AG04449 (cell line): ENCODE measurements at places on chromosomes 4 and X.

- DNase-seq: no peak
Observed at GRCh38 chr4:156609421-156609820, 362.2 kb downstream of the PDGFC start.

- no peak for DNase-seq
Observed at GRCh38 chr4:3254302-3255131, 5.6 kb downstream of the MSANTD1 start.

- DNase-seq: no peak
Observed at GRCh38 chr4:70712150-70712549, 9.6 kb upstream of the RUFY3 start.

DNA sequence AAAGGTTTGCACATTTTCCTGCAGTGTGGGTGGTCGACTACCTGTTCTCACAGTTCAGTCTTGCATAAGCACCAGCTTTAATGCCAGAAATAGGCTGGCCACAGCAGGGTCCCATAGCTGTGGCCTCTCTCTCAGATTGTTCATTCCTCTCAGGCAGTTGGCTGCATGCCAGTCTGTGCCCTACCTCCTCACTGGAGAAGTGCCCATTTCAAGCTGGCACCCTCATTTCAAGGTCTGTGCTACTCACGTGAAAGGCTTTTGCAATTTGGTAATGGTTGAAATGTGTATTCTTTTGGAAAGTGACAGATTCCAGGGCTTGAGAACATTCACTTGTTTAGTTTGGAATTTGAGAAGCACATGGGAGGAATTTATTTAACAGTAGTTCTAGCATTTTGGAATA lies 28.9 kb upstream of the MTMR1 start:
- DNase-seq: no peak

- no peak for DNase-seq
Observed at GRCh38 chrX:9832811-9833210, 46.6 kb downstream of the SHROOM2 start.

DNA sequence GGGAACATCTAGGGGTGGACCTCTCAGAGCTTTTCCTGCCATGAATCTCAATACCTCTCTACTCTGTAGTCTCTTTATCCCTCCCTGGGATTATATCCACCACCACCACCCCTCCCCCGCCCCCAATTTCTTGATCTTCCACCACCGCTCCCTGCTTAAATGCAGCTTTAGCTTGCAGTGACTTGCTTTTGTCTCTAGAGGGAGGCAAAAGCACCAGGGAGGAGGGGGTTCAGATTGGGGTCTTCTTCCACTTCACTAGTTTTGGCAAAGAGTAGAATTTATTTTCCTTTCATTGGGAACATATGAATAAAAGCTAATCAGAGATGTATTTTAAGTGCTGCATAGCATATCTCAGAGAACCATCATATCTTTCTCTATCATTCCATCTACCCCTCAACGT lies 5.5 kb downstream of the ARHGAP36 start:
- no peak for DNase-seq

- no peak for DNase-seq
Observed at GRCh38 chr4:140267576-140267975, 105.9 kb upstream of the SCOC start.

GRCh38 chrX:111608724-111609123 lies 72.2 kb upstream of the ALG13 start:
- DNase-seq: no peak

DNA sequence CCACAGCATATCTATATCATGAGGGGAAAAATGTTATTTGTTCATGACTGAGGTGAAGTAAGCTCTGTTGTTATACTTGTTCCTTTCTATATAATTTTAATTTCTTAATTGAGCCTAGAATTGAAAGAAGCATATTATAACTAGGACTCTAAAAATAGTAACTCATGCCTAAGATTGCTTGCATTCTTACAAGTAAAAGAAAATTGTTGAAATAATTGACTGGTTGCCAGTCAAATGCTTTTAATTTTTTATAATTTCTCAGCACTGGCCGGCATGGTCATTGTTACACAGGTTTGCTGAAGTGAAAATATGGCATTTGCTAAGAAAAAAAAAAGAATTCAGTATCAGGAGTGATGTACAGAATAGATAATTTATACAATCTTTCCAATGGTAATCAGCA lies 104.8 kb downstream of the GASK1B start:
- DNase-seq: no peak

GRCh38 chr4:53821179-53821851 lies 230.0 kb upstream of the LNX1 start:
- no peak for DNase-seq

- no peak for DNase-seq
Observed at GRCh38 chrX:24080704-24081103, 25.9 kb downstream of the EIF2S3 start.

GRCh38 chr4:98474408-98474844 lies 184.0 kb downstream of the TSPAN5 start:
- DNase-seq: peak; percentile 65

- DNase-seq: no peak
Observed at GRCh38 chrX:132532913-132533312, 44.1 kb upstream of the MBNL3 start.

DNA sequence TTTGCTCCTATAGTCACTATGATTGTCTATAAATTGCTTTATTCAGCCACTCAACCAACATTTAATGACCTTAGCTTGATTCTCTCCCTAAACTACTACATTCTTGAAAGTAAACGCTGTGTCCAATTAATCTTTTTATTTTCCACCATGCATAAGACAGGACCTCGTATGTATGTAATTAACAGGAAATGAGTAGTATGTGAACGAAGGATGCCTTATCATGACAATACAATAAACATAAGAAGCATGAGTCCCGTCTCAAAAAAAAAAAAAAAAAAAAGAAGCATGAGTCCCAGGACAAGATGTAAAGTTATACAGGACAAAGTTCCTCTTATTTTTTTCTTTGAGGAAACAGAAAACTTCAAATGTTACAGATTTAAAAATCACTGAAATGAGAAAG lies 92.5 kb downstream of the PPP3CA start:
- DNase-seq: no peak

- no peak for DNase-seq
Observed at GRCh38 chrX:153828723-153829548, 1.4 kb downstream of the PDZD4 start.

GRCh38 chr4:11843927-11844326 lies 415.2 kb upstream of the HS3ST1 start:
- no peak for DNase-seq

DNA sequence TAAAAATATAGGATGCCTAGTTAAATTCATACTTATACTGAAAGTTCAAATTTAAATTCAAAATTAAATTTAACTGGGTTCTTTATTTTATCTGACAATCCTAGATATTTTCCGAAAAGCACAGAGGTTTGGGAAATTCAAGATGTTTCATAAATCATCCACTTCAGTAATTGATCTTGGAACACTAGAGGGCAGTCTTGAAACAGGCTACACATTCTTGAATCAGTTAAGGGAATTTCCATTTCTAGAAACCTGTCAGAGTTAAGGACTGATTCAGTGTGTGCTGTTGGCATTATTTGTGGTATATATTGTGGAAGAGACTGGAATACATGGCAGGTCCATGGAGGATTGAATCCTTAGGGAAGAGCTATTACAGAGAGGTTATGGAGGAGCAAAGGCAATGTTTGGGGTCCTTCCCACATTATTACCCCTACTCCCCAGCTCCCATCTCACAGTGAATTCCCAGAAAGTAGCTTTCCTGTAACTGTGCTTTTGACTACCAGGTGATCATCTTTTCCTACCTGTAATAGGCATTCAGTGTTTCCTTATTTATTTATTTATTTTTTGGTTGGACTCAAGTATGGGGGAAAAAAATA lies 92.9 kb downstream of the EGF start:
- peak; percentile 41 for DNase-seq

DNA sequence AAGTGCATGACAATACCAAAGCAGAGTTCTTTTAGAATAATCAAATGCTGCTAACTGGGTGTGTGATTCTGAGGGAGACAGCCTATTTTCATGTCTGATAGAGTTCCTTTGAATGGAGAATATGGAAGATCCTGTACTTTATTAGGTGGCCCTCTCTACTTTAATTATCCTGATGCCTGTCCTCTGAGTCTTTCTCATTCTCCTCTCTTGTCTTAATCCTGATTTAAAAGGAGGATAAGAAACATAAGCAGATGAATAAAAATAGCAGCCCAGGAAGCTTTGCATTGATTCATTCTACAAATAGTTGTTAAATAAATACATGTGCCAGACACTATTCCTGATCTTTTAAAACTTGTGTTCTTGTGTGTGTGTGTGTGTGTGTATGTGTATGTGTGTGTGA lies 387.3 kb downstream of the SPRY1 start:
- peak; percentile 46 for DNase-seq

GRCh38 chr4:152079543-152080293 lies 318.9 kb upstream of the GATB start:
- DNase-seq: no peak

DNA sequence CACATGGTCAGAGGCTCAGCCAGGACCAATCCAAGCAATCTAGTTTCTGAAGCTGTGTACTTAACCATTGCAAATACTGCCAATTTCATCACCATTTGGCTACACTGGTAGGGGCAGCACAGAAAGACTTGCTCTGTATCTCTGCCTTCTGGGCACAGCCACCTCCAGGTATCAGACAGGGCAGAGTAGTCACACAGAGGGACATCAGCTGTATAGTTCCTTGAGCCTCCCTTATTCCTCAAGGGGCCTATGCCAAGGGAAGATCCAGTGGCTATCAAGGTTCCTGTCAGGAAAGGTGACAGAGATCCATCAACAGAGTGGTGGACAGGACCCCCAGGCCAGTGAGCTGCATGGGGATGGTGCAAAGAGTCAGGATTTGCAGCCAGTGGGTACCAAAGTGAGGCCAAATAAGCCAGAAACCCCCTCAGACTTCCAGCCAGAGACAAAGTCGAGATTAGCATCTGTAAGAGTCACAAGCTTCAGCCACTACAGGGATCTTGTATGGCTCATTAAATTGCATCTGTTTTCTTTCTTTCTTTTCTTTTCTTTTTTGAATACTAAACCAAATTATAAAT lies 381.6 kb upstream of the CPEB2 start:
- no peak for DNase-seq

- DNase-seq: no peak
Observed at GRCh38 chr4:7915875-7916242, 23.8 kb downstream of the AFAP1 start.

GRCh38 chr4:182937268-182938204 lies 20.4 kb upstream of the DCTD start:
- DNase-seq: no peak

- DNase-seq: no peak
Observed at GRCh38 chr4:97987019-97987648, 156.1 kb downstream of the STPG2 start.

DNA sequence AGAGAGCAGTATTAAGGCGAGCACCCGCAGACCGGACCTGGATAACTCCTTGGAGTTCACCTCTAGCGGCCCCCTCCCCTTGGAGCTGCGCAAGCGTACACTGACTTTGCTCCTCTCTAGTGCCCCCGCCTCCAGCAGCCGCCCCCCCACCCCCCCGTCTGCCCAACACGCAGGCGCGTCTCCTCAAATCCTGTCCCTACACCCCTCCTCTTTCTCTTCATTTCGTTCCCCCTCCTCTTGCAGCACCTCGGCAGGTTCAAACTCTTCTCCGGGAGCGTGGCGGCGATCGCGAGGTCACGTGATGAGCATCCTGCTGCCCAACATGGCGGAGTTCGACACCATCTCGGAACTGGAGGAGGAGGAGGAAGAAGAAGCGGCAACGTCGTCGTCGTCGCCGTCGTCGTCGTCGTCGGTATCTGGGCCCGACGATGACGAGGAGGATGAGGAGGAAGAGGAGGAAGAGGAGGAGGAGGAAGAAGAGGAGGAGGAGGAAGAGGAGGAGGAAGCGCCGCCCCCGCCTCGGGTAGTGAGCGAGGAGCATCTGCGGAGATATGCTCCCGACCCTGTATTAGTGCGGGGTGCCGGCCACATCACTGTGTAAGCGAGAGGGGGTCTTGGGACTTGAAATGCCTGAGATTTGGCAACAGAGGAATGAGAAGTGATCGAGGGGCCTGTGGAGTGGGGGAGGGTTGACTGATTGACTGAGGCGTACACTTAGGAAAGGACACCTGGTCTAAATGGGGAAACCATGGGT lies at the start of gene CHIC1:
Gene CHIC1 (plus strand): TSS at position 214 of the 754 bp plus-strand sequence. CDS start 88 bp downstream, at position 302.
- no peak for DNase-seq

DNA sequence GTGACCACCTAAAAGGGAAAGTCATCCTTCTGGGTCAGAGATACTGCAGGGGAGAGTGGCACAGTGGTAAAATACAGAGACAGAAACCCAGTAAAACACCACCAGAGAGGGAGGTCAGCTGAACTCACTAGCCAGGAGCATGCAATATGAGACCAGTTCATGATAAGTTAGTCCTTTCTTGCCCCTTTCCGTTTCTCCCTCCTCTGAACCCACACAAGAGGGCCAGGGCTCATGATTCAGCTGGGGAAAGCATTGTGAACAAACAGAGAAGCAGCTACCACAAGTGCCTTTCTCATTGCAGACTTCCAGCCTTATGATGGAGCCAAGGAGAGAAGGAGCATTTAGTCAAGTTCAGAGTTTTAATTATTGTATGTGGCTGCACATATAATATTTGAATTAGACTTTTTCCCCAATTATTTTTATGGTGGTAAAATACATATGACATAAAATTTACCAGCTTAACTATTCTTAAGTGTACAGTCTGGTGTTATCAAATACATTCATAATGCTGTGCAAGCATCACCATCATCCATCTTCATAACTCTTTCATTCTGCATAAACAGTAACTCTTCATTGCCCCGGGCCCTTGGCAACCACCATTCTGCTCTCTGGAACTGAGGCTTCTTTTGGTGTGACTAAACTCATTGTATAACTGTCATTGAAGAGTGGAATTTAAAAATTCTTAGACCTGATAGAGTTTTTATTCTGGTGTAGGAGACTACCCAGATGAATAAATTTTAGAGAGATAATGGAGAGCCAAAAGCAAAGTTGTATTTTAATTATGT lies 114.6 kb downstream of the DDIT4L start:
- DNase-seq: no peak

DNA sequence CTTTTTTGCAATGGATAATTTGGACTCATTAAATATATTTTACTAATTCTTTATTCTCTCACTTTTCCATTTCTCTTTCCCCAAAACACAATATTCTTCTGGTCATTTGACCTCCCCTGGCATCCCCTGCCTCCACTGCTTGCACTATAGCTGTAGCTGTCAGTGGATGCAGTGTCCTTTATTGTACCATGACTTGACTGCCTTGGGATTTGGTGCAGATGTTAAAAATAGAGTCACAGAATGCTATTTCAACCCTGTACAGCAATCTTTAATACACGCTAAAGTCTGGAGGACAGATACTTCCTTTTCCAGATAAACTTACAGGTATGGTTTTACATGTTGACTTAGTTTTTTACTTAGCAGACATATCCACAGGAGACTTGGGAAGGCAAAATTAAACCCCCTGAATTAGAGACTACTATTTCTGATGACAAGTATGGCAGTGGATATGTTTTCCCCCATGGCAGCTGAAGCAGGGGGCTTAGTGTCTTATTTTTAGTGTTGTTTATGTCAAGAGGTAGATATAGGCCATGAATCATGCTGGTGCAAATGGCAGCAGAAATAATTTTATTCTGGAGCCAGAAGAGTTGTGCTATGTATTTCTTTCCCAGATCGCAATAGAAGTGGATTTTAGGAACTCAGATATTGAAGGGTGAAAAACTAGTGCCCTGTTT lies 461.4 kb downstream of the NAF1 start:
- no peak for DNase-seq
